IMR-90 (cell line): ENCODE measurements at places on chromosomes 6 and 20.
A peak's percentile ranks its signal among the peaks of the same experiment; 100 is the strongest.

DNA sequence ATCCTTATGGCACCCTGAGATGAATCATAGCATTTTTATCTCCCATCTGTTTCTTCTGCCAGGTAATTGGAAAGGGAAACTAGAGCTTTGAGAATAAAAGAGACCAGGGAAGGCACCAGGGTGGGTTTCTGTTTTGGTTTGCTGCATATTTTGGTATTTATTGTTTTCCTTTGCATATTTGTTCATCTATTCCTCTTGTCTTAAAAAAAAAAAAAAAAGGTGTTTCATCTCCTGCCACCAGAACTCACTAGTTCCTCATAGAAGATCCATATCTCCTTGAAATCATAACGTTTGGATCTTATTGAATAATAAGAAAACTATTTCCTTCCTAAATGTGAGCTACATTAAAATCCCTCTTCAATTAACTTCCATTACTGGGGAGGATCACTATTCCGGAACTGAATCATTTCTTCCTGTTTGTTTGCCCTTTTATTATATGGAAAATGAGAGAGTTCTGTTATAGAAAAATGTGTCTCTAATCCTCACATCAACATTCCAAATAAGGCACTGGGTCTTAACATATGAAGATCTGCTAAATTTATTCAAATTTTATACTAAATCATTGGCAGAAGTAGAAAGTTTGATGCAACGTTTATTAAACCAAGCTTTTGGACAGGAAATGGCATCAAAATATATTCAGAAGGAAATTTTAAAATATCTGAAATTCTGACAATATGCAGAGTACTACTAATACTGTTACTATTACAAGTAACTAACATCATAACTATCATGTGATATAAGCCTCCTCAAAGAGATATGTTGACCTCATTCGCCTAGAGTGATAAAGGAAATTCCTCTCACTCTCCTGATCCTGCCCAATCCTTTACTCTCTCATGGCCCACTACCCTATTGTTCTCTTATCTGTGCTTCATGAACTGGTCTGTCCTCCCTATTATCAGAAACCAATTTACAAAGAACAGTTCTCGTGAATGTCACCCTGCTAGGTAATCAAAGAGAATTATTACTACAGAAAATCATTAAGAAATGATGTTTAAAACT, 229.4 kb upstream of the RSPO3 start:
- no peak for DNase-seq

- DNase-seq: no peak
Observed at GRCh38 chr6:56033401-56033800, 158.0 kb upstream of the BMP5 start.

DNA sequence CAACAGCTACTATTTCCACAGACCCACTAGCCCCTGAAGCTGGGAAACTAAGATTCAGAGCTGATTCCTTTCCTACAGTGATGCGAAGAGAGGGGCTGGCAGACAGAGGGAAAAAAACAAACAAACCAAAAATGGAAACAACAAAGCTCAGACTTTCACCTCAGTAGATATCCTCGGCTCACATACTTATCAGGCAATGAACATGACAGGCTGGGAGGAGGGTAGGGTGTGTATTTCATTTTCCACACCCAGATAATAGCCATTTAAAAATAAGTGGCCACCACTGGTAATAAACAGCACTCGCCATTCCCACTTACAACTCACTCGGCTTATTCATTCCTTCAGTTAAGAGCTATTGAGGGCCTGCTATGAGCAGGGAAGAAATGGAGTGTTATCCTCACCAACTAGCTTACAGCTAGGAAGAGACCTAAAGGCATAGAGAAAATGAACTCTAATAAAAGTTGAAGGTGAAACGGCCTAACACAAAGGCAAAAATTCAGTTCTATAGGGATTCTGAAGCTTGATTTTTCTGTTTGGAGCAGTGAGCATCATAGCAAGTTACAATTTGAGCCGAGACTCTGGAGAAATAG, 32.0 kb upstream of the SPTLC3 start:
- DNase-seq: no peak

DNA sequence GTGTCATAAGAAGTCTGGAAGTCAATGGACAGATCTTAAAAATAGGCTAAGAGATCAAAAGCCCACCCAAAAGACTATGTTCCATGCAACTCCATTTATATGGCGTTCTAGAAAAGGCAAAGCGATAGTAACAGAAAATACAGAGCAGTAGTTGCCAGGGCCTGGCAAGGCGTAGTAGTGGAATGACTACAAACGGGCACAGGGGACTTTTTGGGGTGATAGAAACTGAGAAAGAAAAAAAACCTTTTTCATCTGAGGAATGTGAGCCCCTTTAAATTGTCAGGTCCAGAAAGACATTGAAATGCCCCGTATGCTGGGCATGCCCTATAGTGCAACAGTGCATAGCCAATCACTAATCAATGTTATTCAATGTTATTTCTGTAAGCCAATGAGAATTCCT, 47.2 kb upstream of the FAM50B start:
- DNase-seq: no peak

GRCh38 chr6:234706-235372, 57.4 kb upstream of the DUSP22 start:
- no peak for DNase-seq

- DNase-seq: no peak
Observed at GRCh38 chr20:64024141-64024990, 11.6 kb upstream of the C20orf204 start.

DNA sequence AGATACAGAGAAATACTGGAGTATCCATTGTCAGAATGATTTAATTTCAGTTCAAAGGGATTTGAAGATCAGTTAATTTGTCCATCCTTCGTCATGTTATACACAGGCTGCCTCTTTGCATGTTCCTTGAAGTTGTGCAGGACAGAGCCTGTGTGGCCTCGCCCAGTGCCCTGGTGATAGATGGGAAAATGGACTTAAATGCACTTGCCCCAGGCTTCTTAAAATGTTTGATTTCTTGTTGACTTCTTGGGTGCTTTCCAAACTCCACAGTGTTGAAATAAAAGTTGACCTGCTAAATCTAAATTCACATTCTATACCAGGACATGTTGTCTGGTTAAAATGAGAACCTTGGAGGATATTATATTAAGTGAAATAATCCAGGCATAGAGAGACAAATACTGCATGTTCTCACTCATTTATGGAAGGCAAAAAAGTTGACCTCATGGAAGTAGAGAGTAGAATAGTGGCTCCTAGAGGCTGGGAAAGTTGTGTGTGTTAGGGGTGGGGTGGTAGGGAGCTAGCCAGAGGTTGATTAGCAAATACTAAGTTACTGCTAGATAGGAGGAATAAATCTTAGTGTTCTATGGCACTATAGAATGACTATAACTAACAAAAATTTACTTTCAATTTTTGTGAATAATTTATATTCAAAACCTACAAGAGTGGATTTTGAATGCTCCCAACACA, 25.3 kb downstream of the MARCKS start:
- DNase-seq: no peak

GRCh38 chr6:42921801-42922200, 5.9 kb downstream of the PTCRA start:
- DNase-seq: no peak

GRCh38 chr6:37941871-37942270, 122.3 kb downstream of the ZFAND3 start:
- DNase-seq: no peak

- no peak for DNase-seq
Observed at GRCh38 chr6:127952176-127952575, 51.3 kb upstream of the THEMIS start.

GRCh38 chr6:166779381-166779780, 152.3 kb upstream of the RPS6KA2 start:
- no peak for DNase-seq

DNA sequence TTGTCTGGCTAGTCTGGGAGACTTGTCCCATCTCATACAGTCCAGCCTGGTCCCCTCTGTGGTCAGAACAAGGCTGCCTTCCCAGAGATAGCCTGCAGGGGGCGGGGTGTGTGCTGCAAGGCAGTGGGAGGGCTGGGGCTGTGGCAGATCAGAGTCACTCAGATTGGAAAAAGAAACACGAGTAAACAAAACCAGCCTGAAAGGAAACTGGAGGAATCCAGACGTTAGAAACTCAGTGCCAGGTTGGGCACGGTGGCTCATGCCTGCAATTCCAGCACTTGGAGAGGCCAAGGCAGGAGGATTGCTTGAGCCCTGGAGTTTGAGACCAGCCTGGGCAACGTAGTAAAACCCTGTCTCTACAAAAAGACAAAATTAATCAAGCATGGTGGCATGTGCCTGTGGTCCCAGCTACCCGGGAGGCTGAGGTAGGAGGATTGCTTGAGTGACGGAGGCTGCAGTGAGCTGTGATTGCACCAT, 20.2 kb downstream of the LEMD2 start:
- peak; percentile 77 for DNase-seq

DNA sequence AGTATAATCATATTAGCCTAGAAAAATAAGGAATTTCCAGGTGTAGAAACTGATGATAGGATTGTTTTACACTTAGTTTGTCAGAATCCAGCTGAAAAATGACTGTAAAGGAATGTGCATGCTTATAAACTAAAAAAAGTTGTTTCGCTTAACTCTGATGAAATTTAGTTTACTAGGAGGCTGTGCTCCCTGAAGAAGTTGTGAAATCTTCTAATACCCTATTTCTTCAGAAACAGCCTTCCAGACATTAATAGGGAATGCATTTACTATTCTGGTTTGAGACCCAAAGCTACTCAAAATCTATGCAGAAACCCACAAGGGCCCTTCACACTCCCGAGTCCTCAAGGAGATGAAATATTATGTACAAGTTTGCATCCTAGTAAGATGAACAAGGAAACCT, 105.5 kb upstream of the SSTR4 start:
- no peak for DNase-seq

DNA sequence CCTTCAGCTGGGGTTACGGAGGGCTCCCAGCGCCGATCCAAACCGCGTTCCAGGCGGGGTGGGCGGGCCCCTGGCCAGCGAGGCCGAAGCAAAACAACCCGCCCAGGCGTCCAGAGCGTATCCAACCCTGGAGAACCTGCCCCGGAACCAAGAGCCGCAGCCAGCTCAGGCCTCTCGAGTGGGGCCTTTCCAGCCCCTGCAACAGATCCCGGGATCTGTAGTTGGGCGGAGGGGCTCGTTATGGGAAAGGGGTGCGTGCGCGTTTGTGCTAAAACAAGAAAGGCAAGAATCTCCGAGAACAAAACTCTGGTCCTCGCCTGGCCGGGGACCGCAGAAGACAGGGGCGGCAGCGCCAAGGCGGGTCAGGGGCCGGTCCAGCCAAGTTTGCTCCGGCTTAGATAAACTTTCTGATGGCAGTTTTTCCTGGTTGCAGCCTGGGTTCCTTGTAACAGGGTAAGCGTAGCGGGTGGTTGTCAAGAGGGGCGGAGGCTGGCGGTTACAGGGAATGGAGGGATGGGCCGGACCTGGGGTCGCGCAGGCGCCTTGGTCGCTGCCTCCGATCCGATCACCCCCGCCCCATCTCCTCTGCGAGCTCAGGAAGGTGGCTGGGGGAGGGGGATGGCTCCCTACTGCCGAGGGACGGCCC, 448 bp upstream of the RIN2 start:
- peak; percentile 87 for DNase-seq

DNA sequence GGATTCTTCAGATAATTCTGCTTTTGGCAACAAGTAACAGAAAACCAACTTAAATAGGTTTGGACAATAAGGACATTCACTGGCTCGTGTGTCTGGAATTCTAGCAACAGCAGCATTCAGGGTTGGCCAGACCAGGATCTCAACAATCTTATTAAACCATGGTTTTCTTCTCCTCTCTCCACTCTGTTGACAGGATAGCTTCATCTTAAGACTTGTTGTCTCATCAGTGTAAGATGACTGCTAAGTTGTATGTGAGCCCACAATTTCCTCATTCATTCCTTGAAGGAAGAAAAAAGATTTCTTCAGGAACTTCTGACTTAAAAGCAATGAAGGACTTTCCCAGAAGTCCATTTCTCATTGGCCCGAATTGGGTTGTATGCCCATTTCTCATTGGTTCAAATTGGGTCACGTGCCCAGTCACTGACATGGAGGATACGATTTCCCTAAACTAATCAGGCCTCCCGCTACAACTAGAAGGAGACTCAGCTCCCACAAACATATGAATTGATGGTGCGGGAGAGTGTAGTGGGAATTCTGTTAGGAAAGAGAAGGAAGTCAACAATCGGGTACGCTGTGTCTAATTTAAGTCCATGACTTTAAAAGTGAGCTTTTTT, 83.7 kb downstream of the SLC22A3 start:
- no peak for DNase-seq

- DNase-seq: no peak
Observed at GRCh38 chr20:22577515-22578220, 6.7 kb downstream of the FOXA2 start.

DNA sequence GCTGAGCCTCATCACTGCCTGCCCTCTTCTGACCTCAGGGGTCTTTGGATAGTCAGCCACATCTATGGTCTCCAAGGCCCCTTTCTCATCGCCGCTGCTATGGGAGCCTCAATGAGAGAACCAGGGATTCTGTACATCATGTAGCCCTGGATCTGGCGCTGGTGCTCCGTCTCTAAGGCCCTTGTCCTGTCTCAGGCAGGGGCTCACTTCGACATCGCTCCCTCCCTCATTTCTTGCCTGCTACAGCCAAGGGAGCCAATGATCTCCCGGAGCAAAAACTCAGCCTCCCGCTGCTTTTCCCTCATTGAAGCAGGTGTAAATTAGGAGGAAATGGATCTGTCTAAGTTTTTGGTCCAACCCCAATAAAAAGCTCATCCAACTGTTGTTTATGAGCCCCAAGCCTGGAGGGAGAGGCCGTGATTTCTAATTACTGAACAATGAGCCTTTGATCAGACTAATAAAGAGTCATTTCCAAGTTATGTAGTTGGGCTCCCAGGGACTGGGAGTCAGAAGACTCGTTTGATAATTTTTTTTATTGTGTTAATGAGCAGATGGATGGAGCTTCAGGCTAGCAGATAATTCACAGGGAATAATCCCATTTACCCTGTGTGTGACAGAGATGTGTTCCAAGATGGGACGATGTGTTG, 30.9 kb downstream of the LBP start:
- DNase-seq: no peak

- DNase-seq: peak; percentile 52
Observed at GRCh38 chr6:111057074-111057752, 30.1 kb upstream of the SLC16A10 start.

DNA sequence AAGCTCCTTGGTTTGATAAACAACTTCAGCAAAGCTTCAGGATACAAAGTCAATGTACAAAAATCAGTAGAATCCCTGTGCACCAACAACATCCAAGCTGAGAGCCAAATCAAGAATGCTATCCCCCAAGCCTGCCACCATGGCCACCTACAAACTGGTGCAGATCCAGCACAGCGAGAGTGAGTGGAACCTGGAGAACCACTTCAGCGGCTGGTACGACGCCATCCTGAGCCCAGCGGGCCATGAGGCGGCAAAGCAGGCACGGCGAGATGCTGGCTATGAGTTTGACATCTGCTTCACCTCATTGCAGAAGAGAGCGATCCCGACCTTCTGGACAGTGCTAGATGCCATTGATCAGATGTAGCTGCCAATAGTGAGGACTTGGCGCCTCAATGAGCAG, 170.3 kb downstream of the KHDC1L start:
- no peak for DNase-seq
